ENCODE measurements at places on chromosomes 5 and 9.

DNA sequence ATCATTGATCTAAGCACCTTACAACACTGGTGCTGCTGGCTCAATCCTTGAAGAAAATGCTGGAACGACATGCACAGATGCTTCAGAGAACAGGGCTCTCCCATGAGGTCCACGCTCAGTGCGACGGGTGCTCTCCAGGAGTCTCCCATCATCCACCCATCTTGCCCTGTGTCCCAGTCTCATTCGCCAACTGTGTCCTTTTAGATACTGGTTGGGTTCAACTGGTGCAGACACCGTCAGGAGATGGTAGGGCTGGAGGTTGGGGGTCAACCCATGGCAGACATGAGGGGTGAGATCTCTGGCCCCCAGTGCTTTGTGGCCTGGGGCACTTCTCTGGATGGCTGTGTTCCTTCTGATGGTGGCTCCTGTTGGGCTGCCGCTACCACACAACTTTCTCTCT, 1.6 kb upstream of the OBP2B start:
- DNase-seq: no peak

GRCh38 chr9:90880669-90881068, 79.0 kb downstream of the SYK start:
- no peak for DNase-seq

- DNase-seq: no peak
These were observed 119.4 kb downstream of the NTRK2 start for GRCh38 chr9:84788803-84789462.

- DNase-seq: peak; percentile 34
These were observed 40.3 kb upstream of the NAA35 start for GRCh38 chr9:85900504-85901201.

GRCh38 chr9:22457448-22457847, 10.8 kb downstream of the DMRTA1 start:
- DNase-seq: no peak

GRCh38 chr9:134929193-134930158, 11.8 kb upstream of the FCN1 start:
- no peak for DNase-seq

GRCh38 chr5:172347496-172348052, 64.0 kb upstream of the UBTD2 start:
- DNase-seq: no peak

DNA sequence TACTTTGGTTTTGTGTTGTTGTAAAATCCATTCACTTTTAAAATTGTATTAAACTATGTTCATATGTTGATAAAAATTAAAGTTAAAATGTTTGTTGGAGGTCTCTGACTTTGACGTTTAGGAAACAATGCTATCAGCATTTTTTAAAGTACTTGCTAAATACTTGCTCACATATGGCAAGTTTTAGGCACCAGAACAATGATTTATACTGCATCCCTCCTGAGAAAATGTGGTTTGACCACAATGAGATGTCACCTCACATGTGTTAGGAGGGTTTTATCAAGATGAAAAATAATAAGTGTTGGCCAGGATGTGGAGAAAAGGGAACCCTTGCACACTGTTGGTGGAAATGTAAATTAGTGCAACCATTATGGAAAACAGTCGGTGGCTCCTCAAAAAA, 180.8 kb downstream of the HSD17B3 start:
- DNase-seq: no peak

DNA sequence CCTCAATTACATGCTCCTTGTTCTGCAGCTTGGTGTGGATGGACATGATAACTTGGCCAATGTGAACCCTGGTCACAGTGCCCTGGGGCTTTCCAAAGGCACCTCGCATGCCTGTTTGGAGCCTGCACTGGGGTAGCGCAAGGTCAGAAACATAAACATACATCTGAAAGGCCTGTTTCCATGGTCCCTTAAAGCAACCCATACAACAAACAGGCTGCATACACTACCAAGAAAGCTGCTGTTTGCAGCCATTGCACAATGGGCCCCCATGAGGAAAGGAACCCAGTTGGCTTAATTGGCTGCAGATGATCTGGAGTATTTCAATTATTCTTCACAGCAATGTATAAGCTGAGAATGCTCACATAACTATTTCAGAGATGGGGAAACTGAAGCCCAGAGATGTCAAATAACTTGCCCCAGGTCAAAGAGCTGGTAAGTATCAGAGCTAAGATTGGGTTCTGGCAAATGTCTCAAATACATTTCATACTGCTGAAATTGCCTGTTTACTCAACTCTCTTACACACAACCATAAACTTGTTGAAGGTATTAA, 233.9 kb downstream of the ASTN2 start:
- no peak for DNase-seq

DNA sequence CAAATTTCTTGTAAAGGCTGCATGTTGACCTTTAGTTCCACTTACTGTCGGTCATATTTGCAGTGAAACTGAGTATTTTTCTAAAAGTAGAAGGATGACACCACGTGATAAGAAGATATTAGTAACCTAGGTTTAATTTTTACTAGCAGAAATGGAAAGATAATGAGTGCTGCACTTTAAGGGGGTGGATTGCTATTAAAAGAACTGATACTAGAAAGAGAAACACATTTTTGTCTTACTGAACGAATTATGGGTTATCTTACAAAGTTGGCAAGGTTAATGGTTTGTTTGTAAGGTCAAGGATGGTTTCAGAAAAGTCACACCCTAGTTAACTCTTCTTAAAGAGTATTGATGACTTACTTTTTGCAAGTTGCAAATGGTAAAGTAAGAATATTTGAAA, 2.4 kb downstream of the MACIR start:
- DNase-seq: no peak

GRCh38 chr9:78542491-78543181, 245.7 kb downstream of the PSAT1 start:
- no peak for DNase-seq

DNA sequence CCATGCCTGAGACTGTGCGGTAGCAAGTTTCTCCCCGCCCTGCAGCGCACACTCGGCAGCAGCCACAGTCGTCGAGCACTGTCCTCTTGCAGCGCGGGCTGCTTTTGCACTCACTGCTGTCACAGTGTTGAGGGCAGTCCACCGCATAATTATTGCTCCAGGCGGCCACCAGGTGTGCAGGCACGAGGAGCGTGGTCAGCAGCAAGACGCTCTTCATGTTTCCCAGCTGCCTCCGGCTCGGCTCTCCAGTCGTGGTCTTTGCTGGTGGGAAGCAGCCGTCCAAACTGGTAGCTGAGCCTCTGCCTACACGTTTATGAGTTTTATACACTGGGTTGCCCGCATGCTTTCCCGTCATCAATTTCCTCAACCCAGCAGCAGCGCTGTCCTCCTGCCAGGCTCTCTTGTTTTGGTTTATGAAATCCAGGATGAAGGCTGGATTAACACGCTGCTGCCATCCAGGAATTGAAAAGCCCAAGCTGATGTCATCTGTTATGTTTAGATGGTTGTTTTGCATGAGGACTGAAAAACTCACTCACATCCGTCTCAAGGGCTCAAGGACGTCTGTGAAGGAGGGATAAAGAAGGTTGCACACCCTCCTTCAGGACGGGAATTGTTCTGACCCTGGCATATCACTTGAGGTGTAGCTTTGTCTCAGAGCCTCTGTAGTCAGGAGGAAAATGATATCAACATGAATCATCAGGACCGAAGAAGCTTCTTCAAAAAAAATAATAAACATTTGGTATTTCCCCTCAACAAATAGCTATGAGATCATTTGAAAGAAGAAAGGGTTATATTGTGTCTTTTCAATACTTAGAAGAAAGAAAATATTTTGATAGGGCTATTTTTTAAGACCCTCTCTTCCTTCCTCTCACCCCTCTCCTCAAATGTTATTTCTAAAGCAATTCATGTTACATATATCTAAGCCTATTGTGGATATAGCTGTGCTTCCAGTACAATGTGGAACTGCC, at the start of gene ESM1:
ESM1 (minus strand) TSS at position 293 of the 968 bp plus-strand sequence; CDS start at position 217, 76 bp downstream.
- peak; percentile 57 for DNase-seq

DNA sequence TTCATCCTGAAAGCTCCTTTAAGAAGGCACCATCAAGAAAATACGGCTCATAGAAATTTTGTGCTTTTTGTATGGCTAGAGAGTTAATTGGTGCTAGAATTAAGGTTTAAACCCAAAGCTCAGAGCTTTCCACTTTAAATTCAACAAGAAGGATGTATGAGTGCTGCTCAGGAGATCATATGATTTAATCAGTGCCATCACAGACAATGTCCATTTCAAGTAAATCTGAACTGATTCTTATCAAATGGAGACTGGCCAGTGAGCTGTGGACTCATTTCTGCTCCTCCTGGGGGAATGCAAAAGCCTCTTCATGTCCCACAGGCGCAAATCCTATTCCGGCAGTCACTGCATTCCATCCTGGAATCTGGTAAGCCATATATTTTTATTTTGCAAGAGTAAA, 327.2 kb downstream of the BNC2 start:
- no peak for DNase-seq

DNA sequence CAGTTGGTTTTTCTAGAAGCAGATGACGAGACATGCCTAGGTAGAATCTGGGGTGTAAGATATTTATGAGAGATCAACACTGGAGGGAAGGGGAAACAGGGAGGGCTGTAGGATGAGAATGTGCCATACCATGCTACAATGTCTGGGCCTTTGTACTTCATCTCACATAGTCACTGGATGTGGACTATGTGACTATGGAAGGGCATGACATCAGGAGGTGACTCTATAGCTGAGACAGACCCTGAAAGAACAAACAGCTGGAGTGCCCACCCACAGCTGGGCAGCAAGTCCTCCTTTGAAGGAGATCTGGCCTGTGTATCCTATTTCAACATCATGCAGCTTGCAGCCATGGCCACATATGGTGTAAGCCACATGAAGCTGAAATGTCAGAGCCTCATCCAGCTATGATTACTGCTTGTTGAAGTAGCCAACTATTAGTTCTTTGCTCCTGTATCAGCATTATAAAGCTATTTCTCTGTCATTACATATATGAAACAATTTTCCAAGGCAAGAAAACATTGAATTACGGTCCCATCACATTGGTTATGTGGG, 46.2 kb upstream of the KIF2A start:
- DNase-seq: no peak

GRCh38 chr5:78956901-78957300, 28.2 kb downstream of the ARSB start:
- DNase-seq: no peak

GRCh38 chr9:37011530-37011929, 22.5 kb downstream of the PAX5 start:
- no peak for DNase-seq

GRCh38 chr9:126519660-126520420, 93.9 kb upstream of the LMX1B start:
- no peak for DNase-seq

GRCh38 chr5:32843531-32843895, 132.4 kb downstream of the NPR3 start:
- no peak for DNase-seq

- no peak for DNase-seq
These were observed 19.8 kb downstream of the WDR36 start for GRCh38 chr5:111111956-111112355.

Measured in AG08395 (cell line).